Calu3 (cell line): ENCODE measurements at places on chromosomes 7 and 10. TPM values are rescaled to one million over a fixed set of nuclear protein-coding genes. Genes with fewer than 3 reads are reported as not detected.

DNA sequence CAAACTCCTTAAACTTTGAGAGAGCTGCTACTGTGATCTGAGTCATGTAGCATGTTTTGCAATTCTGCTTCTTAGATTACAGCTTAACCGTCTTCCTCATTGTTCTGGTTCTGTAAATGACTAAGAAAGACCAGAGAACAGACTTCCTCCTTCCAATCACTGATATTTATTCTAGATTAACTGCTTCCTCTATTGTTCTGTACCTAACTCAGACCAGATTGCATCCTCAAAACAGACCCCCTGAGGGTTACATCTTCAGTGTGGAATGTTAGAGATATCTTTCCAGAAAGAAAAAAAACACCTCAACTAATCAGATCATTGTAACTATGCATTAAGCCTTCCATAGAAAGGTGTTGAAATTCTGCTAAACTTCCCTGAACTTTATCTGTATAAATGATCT is 5.7 kb upstream of the PIP start:
- no peak for DNase-seq

The SCART1 gene
- total RNA-seq, result 1.8 and 2.2 TPM in 2 replicates

DNA sequence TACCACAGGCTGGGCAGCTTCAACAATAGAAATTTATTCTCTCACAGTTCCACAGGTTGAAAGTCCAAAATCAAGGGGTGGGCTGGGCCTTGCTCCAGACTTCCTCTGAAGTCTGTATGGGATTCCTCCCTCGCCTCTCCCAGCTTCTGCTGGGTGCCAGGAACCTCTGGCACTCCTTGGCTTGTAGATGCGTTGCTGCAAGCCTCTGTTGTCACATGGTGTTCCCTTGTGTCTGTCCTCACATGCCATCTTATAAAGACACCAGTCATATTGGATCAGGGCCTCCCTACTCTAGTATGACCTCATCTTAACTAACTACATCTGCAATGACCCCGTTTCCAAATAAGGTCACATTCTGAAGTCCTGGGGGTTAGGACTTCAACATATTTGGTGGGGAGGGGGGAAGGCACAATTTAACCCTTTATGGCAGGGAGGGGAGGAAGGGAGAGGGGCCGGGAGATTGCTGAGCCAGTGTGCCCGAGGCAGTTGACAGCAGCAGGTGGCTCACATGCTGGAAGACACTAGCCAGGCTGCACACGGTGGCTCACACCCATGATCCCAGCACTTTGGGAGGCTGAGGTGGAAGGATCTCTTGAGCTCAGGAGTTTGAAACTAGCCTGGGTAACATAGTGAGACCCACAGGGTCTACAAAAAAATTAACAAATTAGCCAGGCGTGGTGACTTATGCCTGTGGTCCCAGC is 18.8 kb downstream of the ZNF282 start:
- no peak for DNase-seq

The MDFIC gene
- 12.5 and 13.0 TPM in 2 replicates for total RNA-seq

The GPR141 gene
- total RNA-seq, result not detected in 2 replicates

- DNase-seq, result no peak
These were observed 108.3 kb downstream of the SGMS1 start for GRCh38 chr10:50515420-50515819.

DNA sequence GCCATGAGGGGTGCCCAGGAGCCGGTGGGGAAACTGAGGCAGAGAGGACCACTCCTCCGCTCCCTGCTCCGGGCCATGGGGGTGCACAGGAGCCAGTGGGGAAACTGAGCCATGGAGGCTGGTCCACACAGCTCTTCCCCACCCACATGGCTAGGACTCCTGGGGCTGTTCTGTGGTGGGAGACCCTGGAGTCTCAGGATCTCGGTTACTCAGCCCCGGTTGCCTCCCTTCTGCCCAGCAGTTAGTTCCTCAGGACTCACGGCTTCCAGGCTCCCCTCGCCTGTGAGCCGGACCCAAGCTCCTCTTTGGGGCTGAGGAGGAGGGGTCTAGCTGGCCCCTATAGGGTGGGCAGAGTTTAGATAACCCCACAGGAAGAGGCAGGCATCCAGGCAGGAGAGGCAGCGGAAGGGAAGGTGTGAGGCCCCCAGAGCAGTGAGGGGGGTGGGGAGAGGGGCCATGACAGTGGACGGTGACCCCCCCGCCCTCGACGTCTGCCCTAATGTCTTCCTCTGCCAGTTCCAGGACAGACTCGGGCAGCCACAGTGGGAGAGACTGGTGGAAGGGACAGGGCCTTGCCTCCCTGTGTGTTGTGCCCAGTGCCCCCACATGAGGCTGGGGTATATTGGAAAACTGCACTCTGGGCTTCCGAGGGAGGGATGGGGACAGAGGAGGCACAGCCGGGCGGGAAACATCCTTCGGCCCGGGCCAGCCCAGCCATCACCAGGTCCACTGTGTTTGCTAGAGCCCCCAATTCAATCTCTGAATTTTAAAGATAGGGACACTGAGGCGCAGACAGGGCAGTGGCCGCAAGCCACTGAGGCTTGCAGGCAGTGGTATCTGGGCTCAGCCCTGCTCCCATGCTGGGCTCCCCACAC is 4.3 kb downstream of the ELFN1 start:
- DNase-seq, result no peak

The IQCE gene
- total RNA-seq, result 94.8 and 96.4 TPM in 2 replicates

The FAM131B gene
- total RNA-seq, result 0.19 and 1.2 TPM in 2 replicates
